ENCODE measurements at places on chromosomes 13 and 19. TPM values are rescaled to one million over a fixed set of nuclear protein-coding genes. Genes with fewer than 3 reads are reported as not detected.

The MCEMP1 gene
- total RNA-seq, result 0.26 TPM

The ZNF570 gene
- 16.3 TPM for total RNA-seq

The NRTN gene
- 2.5 TPM for total RNA-seq

The COL4A2 gene
- 465 TPM for total RNA-seq

The KCNK6 gene
- total RNA-seq, result 11.8 TPM

The C13orf42 gene
- total RNA-seq, result not detected

The C5AR2 gene
- 0.85 TPM for total RNA-seq

The PCDH8 gene
- total RNA-seq, result 1.0 TPM

The IRS2 gene
- 6.5 TPM for total RNA-seq

The PRTN3 gene
- 0.26 TPM for total RNA-seq

The CGB3 gene
- not detected for total RNA-seq

GRCh38 chr19:10173527-10173926 lies 21.2 kb downstream of the DNMT1 start:
- DNase-seq, result no peak

DNA sequence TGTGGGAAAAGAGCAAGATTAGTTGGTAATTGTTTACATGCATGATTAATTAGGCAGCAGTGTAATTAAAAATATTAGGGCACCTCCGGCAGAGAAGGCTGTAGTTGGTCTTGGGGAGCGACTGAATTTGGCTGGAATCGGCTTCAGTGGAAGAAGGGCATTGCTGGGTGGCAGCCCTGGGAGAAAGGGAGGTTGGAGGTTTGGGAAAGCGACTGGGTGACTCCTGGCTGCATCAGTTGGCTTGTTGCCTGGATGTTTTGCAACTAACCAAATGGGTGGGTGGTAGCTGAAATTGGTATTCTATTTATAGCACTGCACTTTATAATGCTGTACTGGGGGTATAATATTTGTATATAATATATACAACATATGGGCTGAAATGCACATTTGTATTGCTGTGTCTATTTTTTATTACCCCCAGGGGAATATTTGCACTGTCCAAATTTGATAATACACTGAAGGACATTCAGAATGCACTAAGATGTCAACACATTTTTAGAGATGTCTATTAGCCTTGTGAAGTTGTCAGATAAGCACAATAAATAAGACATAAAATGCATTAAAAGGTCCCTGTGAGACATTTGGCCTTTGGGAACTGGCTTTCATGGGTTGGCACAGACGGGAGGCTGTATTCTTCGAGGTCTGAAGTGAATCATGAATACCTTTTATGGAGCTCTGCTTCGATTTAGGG lies 1.7 kb downstream of the B3GLCT start:
- no peak for DNase-seq

- no peak for DNase-seq
Observed at GRCh38 chr13:113663934-113664333, 3.1 kb upstream of the GRK1 start.

GRCh38 chr19:35271546-35271945 lies 2.8 kb downstream of the USF2 start:
- DNase-seq, result no peak

- no peak for DNase-seq
Observed at GRCh38 chr13:56917966-56918365, 222.8 kb upstream of the PRR20A start.

- no peak for DNase-seq
Observed at GRCh38 chr19:50358483-50359327, 6.7 kb downstream of the NAPSA start.

DNA sequence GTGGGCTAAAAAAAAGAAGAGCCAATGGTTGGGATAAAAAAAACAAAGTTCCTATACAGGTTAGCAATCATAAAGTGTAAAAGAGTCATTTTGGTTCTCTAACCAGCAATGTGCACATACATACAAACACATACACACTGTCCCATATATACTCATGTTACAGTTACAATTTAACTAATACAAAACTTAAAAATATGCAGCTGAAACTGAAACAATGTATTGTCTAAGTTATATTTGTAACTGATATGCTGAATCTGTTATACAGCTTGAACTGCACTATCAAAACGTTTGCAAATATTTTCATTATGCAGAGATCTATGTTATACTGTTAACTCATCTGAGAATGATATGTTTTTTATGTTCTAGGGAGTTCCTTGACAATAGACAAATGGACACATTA lies 173.7 kb downstream of the KLF12 start:
- DNase-seq, result no peak

DNA sequence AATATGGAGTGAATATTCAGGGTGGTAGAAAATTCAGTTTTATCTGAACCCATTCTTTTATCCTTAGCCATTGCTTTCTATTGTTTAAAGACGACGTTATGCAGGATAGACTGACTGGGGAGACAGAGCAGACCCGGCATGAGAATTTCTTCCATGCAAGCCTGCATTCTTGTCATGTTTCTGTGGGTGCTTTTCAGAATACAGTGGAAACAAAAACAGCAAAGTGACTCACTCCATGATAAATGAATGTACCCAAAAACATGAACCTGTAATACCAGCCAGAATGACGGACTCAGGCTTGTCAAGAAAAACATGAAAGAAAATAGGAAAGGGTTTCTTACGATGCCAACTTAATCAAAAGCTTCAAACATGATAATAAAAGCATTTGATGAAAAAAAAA lies 924.0 kb downstream of the EFNB2 start:
- no peak for DNase-seq

- DNase-seq, result no peak
Observed at GRCh38 chr13:81726037-81726726, 1385.3 kb upstream of the SPRY2 start.

- no peak for DNase-seq
Observed at GRCh38 chr19:11324079-11324661, 15.3 kb downstream of the RAB3D start.

- no peak for DNase-seq
Observed at GRCh38 chr13:35210261-35210660, 266.2 kb downstream of the MAB21L1 start.

DNA sequence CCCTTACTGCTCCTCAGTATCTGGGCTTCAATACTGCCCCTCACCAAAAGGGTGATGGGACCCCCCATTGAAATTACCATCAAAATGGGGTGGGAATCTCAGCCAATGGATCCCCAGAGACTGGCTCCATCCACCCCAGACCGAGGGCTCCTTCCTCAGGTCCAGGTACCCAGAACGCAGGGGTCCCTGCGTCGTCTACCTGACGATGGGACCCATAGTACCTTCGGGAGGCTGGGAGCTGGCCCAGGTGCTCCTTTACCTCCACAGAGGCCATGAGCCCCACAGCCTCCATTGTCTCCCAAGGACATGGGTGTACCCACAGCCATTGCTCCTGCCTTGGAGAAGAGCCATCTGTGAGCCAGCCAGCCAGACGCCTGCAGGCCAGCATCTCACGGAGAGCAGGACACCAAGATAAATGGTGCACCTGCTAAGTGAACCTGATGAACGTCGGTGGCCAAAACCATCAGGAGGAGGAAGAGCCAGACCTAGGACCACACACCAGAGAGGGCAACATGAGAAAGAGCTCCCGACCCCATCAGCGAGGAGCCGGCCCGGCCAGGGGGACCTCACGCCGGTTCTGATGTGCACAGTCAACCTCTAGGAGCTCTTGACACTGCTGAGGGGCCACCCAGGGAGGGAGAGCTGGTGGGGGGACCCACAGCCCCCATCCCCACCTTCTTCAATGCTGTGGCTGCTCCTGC lies 156.8 kb upstream of the SOX1 start:
- no peak for DNase-seq

DNA sequence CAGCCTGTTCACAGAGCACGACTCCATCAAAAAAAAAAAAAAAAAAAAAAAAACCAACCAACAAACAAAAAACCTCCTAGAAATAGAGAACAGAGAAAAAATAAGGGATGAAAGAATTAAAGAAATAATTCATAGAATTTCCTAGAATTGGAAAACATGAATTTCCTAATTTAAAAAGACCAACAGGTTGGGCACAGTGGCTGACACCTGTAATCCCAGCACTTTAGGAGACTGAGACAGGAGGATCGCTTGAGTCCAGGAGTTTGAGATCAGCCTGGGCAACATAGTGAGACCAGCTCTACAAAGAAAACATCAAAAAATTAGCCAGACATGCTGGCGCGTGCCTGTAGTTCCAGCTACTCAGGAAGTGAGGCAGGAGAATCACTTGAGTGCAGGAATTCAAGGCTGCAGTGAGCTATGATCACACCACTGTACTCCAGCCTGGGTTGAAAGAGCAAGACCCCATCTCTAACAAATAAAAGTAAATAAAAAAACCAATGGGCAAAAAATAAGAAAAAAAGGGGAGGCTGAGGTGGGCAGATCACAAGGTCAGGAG lies 6.5 kb downstream of the SPART start:
- no peak for DNase-seq

- DNase-seq, result no peak
Observed at GRCh38 chr19:27955485-27956480, 1257.2 kb downstream of the UQCRFS1 start.

DNA sequence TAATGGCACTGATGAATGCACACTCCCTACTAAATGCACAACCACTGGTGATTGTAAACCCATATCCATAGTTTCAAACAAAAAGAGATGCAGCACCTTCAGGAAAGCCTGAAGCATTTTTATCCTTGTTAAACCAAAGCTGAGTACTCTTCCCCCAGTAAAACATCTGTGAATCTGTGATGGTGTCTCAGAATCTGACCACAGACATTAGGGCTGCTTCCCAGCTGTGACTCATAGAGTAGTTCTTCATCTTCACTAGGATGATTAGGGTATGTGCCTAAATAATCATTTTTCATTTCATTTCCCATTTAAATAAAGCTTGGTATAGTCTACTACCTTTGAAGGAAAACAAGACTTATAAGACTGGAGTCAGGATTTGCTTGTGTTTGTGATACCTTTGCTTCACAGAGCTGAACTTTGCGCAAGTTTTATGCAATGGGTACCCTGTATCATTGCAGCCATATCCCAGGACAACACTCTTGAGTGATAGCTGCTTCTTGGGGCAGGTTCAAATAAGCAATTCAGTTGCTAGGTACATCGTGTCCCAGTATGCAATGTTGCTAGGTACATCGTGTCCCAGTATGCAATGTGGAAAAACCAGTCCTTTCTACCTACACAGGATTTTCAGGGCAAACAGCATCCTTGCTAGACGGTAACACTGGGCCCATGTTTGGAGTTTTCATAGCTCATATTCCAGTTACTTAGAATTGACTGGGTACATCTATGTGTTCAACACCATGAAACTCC lies 277.1 kb downstream of the IRS2 start:
- no peak for DNase-seq

- DNase-seq, result no peak
Observed at GRCh38 chr13:113066142-113066455, 39.5 kb upstream of the F7 start.

GRCh38 chr19:33621811-33622504 lies at the start of gene CHST8:
TSS of gene CHST8 (plus strand) at chr19:33621953. CDS start at chr19:33689262, 67,309 bp downstream.
- no peak for DNase-seq

DNA sequence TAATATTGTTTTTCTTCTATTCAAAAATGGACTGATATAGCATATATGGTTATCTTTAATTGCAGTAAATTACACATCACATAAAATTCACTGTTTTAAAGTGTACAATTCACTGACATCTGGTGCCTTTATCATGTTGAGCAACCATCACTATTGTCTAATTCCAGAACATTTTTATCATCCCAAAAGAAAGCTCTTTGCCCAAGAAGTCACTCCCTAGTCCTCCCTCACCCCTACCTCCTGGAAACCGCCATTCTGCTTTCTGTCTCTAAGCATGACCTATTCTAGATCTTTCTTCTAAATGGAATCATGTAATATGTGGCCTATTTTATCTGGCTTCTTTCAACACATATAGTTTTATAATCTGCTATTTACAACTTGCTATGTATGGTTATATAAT lies 525.6 kb downstream of the DCT start:
- DNase-seq, result no peak

GRCh38 chr13:42170029-42170428 lies 101.9 kb upstream of the AKAP11 start:
- DNase-seq, result no peak

DNA sequence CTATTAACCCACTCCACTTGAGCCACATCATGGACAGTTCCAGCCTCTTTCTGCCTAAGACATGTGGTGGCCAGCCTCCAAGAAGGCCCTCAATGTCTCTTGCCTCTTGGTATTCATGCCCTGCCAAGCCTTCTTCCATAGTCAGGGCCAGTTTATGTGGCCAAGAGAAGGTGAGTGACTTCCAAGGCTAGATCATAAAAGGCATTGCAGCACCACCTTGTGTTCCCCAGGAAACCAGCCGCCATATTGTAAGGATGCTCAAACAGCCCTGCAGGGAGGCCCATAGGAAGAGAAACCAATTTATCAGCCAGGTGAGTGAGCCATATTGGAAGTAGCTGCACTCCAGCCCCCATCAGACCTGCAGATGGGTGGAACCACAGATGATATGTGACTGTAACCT lies 12.3 kb upstream of the DNMT1 start:
- no peak for DNase-seq

- DNase-seq, result no peak
Observed at GRCh38 chr13:85853161-85853894, 54.1 kb upstream of the SLITRK6 start.
